ENCODE measurements at places on chromosomes 4 and X.

DNA sequence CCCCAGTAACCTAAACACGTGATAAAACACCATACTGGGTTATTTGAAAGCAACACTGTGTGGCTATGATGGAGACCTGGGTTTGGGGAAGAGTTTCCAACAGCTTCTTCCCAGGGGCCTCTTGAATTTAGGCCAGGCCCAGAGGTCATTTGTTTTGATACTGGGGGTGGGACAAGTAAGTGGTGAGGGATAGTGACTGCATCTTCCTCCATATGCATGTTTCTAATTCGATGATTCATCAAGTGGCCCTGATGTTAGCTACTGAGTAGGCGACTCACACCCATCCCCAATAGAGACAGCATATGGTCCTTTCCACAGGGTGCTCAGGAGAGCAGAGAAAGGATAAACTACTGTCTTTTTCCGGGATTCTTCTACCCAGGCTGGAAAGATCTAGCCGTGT lies 2.7 kb downstream of the NDP start:
- DNase-seq, result no peak

GRCh38 chrX:46912098-46912602 lies at the start of gene JADE3:
JADE3 (plus strand) TSS chrX:46912421; CDS start chrX:46984895, 72,474 bp downstream.
- DNase-seq, result peak; percentile 23

DNA sequence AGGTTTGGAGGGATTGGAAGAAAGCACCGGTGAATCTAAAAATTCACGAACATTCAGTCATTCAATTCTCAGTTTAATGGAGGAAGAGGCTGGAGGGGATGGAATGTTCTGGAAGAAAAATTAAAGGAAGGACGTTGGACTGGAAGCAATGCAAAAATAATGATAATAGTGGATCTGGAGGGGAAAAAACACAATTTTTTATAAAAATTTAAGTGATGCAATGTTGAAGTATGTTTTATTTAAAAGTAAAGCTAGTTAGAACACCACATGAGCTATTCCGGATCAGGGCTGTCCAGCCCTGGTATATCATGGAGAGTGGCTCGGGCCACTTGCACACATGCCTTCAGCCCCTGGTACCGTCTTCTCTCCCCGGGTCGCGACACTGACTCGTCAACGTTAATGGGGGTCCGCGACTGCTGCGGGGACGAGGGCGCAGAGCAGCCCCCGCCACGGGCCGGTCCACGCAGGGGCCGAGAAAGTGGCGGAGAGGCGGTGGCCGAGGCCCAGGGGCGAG lies 204.6 kb downstream of the TENM3 start:
- no peak for DNase-seq

DNA sequence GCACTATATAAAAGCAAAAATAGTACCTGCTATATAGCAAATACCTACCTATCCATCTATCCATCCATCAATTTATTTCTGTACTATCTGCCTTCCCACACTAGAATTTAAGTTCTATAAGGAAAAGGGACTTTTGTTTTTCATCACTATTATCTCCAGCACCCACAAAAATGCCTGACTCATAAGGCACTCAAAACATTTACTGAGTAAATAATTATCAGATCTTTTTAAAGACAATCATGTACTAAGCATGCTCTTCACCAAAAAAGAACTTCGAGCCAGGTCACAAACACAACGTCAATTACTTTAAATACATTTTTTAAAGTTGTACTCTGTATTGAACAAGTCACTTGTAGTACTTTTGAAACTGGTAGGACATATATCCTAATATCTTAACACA lies 119.9 kb downstream of the FBXW7 start:
- no peak for DNase-seq

GRCh38 chr4:6658597-6659075 lies 18.2 kb downstream of the MRFAP1 start:
- no peak for DNase-seq

DNA sequence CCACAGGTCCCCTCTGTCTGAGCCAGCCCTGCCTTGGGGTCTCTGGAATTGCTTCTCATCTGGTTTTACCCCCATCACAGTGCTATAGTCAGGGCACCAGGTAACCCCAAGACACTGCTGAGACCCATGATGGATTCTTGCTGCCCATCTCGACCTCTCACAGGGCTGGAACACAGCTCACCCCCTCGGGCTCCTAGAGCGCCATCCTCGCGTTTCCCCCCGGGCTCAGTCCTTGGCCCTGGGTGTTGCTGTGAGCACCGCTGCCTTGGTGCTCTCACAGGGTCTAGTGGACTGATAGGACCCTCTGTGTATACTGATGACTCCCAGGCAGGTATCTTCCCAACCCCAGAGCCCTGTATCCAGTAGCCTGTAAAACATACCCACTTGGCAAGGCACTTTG lies 8.8 kb downstream of the MAEA start:
- DNase-seq, result no peak

GRCh38 chrX:65241059-65241721 lies 264.9 kb upstream of the ZC4H2 start:
- no peak for DNase-seq

Data from NCI-H2081 treated with DMSO at 0.1 percent for 48 hours (cell line).